ENCODE measurements at places on chromosomes 16 and 17.

DNA sequence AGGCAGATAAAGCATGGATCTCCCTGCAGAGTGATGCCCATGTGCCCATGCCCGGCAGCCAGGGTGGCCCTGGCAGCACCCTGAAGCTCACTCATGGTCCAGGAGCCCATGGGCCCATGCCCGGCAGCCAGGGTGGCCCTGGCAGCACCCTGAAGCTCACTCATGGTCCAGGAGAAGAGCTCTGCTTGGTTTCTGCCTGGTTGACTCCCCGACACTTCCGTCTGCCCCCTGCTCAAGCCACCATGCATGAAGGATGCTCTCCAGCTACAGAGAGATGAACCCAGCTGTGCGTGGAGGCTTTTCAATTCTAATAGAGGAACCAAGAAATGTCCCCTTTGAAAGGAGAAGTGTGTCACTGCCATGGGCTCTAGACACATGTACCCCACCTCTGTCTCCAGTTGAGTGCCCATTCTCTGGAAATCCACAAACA, 8.7 kb downstream of the CCL17 start:
- no peak for DNase-seq

- no peak for DNase-seq
Observed at GRCh38 chr16:88194397-88195268, 188.1 kb upstream of the ZNF469 start.

DNA sequence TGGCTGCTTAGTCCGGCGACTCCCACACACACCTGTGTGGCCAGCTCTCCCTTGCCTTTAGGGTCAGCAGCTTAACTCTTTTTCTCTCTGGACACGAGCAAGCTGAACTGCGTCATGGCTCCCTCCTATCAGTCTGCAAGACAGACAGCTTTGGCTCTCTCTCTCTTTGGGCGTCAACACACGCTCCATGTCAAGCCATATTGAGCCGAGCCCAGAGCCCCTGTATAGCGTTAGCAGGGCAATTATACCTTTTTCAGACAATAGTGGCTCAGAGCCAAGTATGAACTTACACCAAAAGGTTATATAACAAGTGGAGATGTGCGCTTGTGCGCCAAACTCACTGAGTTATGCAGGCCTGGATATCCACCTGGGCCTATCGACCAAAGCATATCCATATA, 34.8 kb upstream of the APPBP2 start:
- no peak for DNase-seq

GRCh38 chr16:26453215-26453614, 613.5 kb upstream of the C16orf82 start:
- DNase-seq: no peak

GRCh38 chr16:11744075-11744470, 1.4 kb upstream of the TXNDC11 start:
- DNase-seq: no peak

GRCh38 chr17:79940459-79941087, 95.1 kb downstream of the TBC1D16 start:
- no peak for DNase-seq

GRCh38 chr17:57282296-57282695, 26.0 kb downstream of the MSI2 start:
- no peak for DNase-seq

DNA sequence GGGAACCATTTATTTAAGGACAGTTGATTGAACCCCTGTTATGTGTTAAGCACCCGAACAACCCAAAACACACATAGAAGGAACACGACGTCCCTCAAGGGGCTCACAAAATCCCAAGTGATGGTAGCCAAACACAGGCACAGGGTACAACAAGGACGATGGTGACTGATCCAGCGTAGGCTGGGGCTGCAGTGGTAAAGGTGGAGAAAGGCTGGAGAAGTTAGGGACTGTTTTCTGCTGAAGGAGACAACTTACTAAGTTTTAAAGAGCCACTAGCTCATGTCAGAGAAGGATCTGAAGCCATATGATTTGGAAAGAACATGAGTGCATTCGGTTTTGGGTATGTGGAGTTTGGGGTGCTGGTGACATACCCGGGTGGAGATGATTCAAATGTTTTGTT, 229.6 kb upstream of the TNRC6C start:
- DNase-seq: no peak

- DNase-seq: no peak
Observed at GRCh38 chr16:29705030-29705429, 26.1 kb downstream of the QPRT start.

DNA sequence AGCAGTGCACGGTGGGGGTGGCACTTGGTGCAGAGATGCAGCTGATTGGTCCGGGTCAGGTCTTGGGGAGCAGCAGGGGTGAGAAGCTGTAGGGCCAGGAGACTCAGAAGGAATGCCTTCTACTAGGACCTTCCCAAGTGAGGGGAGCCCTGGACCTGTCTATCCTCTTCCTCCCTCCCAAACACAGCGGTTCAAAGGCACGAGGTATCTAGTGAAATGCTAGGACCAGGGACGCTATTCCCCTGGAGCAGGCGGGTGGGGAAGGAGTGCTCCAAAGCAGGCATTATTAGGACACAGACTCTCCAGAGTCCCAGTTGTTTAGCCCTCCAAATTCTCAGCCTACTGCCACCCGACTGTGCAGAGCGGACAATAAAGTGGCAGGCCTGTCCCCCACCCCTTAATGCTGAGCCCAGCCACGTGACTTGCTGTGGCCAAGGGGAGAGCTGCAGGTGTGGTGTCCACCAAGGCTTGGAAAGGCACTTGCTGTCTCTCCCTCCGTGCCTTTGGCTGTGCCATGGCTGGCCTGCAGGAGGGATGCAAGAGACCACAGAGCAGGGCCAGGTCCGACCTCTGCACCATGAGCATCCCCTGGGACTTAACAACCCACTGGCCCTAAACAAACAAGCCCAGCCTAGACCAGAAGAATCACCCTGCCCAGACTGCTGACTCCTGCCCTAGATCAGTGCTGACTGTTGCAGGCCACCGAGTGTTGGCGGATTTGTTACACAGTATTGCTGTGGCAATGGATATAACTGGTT, 97.2 kb downstream of the TBC1D16 start:
- DNase-seq: no peak

Measured in activated CD4-positive, alpha-beta T cell treated with anti-CD3 and anti-CD28 coated beads, Interleukin-2, amount 50 U/mL, for 4 hours (primary cell).